ENCODE measurements at places on chromosomes 2 and 18.

DNA sequence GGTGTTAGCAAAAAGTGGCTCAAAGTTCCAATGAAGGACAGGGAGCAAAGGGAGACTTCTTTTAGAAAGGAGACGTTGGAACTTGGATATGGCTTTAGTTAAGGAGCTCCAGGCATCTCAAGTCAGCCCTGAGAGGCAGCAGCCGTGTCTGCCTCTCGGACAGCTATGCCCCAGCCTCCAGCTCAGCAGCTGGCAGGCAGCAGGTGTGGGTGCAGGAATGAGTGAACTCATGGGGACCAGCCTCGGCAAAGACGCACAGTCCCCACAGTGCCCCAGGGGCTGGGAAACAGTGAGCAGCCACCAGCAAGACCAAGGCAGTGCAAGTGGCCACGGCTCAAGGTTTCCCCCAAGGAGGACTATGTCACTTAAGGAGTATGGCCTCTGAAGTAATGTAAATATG lies 1.6 kb upstream of the LRRFIP1 start:
- DNase-seq: no peak

DNA sequence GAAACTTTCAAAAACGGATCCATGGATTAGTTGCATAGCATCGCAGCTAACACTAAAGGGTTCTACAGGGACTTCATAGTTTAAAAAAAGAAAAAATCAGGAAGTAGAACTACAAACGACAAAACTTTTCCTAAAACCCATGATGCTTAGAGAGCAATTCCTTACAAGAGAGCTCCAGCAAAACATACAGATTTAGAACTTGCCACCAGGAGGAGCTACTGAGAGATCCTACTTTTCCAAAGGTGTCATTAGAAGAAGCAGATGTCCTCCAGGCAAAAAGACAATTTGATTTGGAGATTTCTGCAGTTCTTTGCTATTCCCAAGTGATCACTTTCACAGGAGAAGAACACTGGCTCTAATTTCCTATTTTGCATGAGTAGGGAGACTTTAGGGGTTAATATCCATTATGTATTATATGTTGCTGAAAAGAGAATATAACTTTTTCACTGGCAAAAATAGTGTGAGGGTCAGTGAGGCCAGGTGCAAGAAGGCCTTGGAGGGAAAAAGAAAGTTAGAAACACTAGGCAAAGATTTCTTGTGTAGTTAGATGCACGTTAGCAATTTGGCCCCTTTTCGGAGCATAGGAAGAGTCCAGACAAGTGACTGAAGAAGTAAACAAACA lies 436.2 kb downstream of the SUCLG1 start:
- peak; percentile 25 for DNase-seq

GRCh38 chr2:125634662-125635061 lies 1021.3 kb upstream of the GYPC start:
- DNase-seq: no peak

- DNase-seq: no peak
Measured at GRCh38 chr2:10135296-10136089, 13.0 kb downstream of the RRM2 start.

GRCh38 chr2:154507186-154507585 lies 191.3 kb upstream of the KCNJ3 start:
- no peak for DNase-seq

DNA sequence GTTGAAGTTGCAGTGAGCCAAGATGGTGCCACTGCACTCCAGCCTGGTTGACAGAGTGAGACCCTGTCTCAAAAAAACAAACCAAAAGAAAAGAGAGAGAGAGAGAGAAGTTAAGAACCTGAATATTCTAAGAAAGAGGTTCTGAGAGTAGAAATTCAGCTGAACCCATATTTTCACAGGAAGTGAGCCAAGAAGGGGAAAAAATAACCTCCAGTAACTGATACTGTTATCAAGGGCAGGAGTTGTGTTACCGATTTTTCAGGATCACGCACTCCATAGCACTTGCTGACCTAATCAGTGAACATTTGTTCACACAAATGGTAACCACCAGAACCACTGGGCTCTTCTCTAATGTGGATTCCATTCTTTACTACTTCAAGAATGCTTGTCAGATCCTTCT lies 39.1 kb upstream of the BZW1 start:
- DNase-seq: no peak

DNA sequence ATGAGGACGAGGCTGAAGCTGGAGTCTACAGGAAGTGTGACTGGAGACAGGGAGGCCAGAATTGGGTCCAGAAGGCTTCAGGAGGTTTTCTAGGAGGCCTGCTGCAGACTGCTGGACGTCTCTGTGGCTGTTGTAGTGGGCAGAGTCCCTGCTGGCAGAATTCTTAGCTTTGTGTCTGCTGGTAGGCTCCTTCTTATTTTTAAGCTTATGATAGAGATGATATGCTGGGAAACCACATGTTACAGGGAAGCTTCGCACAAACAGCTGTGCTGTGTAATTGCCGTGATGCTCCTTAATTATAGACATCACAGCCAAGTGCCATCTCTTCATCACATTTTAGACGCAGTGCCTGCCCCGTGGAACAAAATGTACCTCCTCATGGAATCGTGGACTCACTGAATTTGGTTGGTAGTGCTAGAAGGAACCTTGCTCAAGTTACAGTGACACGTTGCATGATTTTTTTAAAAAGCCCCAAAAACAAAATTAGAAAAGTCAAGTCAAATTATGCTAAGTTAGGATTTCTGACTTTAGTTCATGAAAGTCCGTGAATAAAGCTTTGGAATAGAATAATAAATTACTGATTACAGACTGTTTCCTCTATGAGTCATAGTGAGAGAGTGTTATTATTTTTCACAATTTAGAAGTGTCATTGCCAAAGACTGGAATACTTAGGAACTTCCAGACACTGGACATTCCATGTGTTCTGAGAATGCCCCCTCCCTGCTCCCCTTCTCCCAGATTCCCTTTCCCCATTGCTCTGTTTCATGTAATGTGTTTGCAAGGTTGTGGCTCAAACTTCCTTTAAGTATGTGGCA lies 144.1 kb downstream of the FHOD3 start:
- no peak for DNase-seq

DNA sequence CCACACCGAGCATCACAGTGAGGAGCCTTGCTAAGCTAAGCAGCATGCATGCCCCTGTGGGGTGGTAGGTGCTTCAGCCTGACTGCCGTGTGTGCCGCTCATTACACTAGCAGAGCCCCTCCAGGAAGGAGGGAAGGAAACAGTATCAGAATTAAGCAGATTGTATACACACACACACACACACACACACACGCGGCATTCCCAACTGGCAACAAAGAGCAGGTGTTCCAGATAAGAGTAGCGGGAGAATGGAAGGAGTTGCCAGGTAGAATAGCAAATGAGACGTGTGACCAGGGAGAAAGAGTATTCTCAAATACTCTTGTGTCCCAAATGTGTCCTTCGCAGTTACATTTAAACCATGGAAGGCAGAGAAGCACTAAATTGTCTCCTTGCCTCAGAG lies 47.6 kb upstream of the TTC39C start:
- no peak for DNase-seq

- DNase-seq: no peak
Measured at GRCh38 chr2:241282555-241282954, 32.9 kb downstream of the HDLBP start.

GRCh38 chr2:180677200-180677599 lies 303.2 kb upstream of the UBE2E3 start:
- no peak for DNase-seq

DNA sequence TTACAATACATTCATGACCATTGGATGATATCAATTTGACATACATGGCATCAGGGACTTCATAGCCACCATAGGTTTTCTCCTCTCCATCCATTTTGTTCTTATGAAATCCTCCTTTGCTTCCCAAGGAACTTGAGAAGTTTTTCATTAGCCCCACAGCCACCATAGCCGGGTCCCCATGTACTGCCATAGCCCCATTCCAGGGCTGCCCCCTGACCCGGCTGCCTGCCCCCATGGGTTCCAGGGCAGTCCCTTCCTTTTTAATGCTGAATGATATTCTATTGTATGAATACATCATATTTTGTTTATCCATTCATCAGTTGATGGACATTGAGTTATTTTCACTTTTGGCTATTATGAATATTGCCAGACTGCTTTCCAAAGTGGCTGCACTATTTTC lies 20.4 kb downstream of the ATP6V1B1 start:
- DNase-seq: no peak

GRCh38 chr2:140990416-140990815 lies 1140.4 kb downstream of the LRP1B start:
- no peak for DNase-seq

DNA sequence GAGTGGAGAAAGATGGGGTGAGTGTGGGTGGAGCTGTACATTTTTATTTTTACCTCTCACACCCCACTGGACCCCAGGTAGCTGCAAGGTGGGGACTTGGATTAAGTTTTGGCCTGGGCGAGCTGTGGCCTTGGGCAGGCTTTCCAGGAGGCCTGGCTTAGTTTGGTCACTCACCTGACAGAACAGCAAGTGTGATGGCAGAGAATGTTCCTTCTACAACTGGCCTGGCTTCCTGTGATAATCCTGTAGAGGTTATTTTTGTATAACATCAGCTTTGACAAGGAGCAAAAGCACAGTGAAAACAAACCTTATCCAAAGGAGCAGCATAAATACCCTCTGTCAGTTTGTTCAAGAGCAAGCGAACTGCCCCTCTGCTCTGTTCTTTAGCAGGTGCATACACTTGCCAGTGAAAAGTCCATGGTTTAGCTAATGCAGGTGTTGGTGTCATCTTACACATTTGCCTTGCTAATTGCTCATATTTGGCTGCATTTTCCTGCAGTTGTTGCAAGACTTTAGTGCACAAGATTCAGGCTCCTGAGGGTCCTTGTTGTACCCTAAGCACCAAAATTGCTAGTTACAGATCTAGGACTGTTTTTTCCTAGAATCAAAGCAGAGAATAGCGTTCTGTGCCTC lies 6.3 kb downstream of the THNSL2 start:
- DNase-seq: no peak

GRCh38 chr2:231104115-231104713 lies 20.6 kb downstream of the HTR2B start:
- DNase-seq: peak; percentile 76

GRCh38 chr2:176926453-176926852 lies 286.1 kb upstream of the HNRNPA3 start:
- no peak for DNase-seq

Data from activated CD8-positive, alpha-beta T cell treated with anti-CD3 and anti-CD28 coated beads for 36 hours (primary cell).